ENCODE measurements at places on chromosomes 12 and 14.

- no peak for DNase-seq
- H3K4me1 ChIP-seq: no peaks in the 10 kb centered on the region
- H3K36me3 ChIP-seq: no peaks in the 10 kb centered on the region
Observed at GRCh38 chr12:76266797-76267196, 81.4 kb downstream of the BBS10 start.

DNA sequence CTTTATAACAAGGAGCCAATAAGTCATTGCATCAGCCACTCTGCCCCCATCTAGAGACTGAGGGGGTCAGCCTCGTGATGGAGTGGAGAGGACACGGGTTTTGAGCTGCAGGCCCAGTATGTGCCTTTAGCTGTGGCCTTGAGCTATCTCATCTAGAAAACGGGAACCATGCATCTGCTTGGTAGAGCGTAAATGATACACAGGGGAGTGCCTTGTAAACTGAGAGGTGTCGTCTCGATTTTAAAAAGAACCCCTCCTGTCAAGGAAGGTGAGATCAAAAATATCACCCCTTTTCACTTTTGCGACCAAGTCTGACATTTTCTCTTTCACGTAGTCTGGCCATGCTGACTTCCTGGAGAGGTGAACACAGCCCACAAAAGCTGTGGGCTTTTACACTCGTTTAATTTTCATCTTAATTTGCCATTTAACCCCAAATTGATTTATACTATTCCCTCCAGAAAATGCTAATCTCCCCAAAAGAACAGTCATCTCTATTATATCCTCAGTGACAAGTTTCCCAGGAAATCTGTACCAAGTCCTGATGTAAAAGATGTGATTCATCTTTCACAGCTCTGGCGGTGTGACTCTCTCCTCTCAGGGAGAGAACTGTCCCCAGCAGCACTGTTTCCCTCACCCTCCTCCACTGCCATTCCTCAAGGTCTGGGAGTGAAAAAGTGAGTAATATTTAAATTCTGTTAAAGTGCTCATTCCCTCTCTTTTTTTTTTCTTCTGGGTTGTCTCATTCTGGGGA, 30.6 kb downstream of the VCPKMT start:
- H3K27me3 ChIP-seq: no peaks in the 10 kb centered on the region
- H3K4me3 ChIP-seq: peak overlapping the region; percentile 6
- peaks cover 15% of the 10 kb centered on the region for H3K36me3 ChIP-seq

- H3K4me3 ChIP-seq: no peak overlapping the region
- DNase-seq: no peak
- H3K4me1 ChIP-seq: peaks cover 23% of the 10 kb centered on the region
- H3K36me3 ChIP-seq: no peaks in the 10 kb centered on the region
Observed at GRCh38 chr14:55448141-55448614, 7.8 kb upstream of the TBPL2 start.

GRCh38 chr12:47686645-47687240, 19.1 kb downstream of the RPAP3 start:
- H3K4me1 ChIP-seq: no peaks in the 10 kb centered on the region
- no peak for DNase-seq
- no peak overlapping the region for H3K27ac ChIP-seq
- H3K4me3 ChIP-seq: no peak overlapping the region
- H3K27me3 ChIP-seq: no peaks in the 10 kb centered on the region

- peaks cover 15% of the 10 kb centered on the region for H3K36me3 ChIP-seq
- DNase-seq: no peak
- H3K4me3 ChIP-seq: no peak overlapping the region
- H3K27me3 ChIP-seq: no peaks in the 10 kb centered on the region
- H3K4me1 ChIP-seq: no peaks in the 10 kb centered on the region
Observed at GRCh38 chr14:105214324-105214915, 33.3 kb upstream of the NUDT14 start.

- H3K4me3 ChIP-seq: no peak overlapping the region
- no peak overlapping the region for H3K27ac ChIP-seq
- no peaks in the 10 kb centered on the region for H3K27me3 ChIP-seq
- no peak for DNase-seq
Observed at GRCh38 chr14:66649498-66649897, 141.6 kb downstream of the GPHN start.

GRCh38 chr12:23446746-23447145, 502.7 kb downstream of the SOX5 start:
- H3K27ac ChIP-seq: no peak overlapping the region
- no peaks in the 10 kb centered on the region for H3K4me1 ChIP-seq
- no peaks in the 10 kb centered on the region for H3K27me3 ChIP-seq
- no peak overlapping the region for H3K4me3 ChIP-seq
- H3K36me3 ChIP-seq: no peaks in the 10 kb centered on the region

DNA sequence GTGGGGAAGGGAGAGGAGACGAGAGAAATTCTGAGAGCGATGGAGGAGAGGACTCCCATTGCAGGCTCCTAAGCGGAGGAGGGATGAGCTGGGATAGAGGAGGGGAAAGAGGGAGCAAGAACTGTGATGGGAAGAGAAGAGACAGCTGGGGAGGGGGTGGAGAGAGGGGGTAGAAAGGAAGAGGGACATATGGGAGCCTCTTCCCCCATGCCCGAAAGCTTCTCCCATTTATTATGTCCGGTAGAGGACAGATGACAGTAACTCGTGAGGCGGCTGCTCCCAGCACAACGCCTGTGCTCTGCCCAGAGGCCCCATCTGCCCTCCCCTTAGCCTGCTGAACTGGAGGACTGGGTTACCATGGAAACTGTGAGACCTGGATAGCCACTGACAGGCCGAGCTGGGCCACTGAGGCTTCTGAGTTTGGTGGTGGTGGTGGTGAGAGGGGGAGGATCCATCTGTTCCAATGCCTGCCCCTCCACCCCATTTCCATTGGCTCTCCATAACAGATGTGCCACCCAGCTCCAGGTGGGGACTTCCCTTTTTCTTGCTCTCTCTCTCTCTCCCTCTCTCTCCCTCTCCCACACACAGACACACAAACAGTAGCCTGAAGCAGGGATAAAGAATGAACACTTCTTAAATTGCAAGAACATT, 8.3 kb downstream of the CPNE6 start:
- H3K4me3 ChIP-seq: no peak overlapping the region
- H3K4me1 ChIP-seq: peaks cover 27% of the 10 kb centered on the region
- no peaks in the 10 kb centered on the region for H3K36me3 ChIP-seq
- no peak for DNase-seq

GRCh38 chr12:97767347-97767746, 304.7 kb downstream of the RMST start:
- no peak for DNase-seq
- no peak overlapping the region for H3K4me3 ChIP-seq
- no peaks in the 10 kb centered on the region for H3K4me1 ChIP-seq
- H3K27me3 ChIP-seq: no peaks in the 10 kb centered on the region
- H3K36me3 ChIP-seq: no peaks in the 10 kb centered on the region
- H3K27ac ChIP-seq: no peak overlapping the region

DNA sequence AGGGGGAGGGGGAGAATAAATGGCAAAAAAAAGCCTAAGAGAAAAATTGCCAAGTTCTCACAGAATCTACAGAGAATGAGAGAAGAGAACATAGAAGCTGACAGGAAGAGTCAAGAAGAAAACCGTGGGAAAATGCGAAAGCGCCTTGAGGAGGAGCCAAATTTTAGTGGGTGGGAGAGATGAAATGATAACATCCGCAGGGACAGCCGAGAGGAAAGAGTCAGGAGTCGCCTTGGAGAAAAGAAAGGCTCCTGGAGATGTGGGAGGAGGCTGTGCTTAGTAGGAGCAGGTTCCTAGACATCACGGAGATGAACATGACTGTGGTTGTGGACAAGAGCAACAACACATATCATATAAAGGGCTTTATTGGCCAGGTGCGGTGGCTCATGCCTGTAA, 49.4 kb downstream of the PHLDA1 start:
- no peak for DNase-seq
- no peaks in the 10 kb centered on the region for H3K36me3 ChIP-seq
- peaks cover 74% of the 10 kb centered on the region for H3K4me1 ChIP-seq
- H3K27ac ChIP-seq: no peak overlapping the region
- H3K4me3 ChIP-seq: no peak overlapping the region
- H3K27me3 ChIP-seq: no peaks in the 10 kb centered on the region

DNA sequence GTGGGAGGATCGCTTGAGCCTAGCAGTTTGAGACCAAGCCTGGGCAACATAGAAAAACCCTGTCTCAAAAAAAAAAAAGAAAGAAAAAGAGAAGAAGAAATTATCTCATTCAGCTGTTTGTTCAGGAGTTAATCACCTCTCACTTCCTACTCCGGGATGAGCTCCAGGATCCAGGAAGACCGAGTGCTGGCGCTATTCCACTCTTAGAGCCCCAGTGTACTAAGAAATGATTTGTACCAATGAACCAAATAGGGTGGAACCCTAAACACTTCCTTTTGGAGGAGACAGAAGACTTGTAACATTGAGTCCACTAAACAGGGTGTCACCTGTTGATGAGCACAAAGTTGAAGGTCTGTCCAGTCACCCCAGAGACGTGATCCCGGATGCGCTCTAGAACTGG, 3.6 kb downstream of the ALKBH2 start:
- H3K4me1 ChIP-seq: peaks cover 31% of the 10 kb centered on the region
- DNase-seq: no peak
- no peaks in the 10 kb centered on the region for H3K27me3 ChIP-seq

DNA sequence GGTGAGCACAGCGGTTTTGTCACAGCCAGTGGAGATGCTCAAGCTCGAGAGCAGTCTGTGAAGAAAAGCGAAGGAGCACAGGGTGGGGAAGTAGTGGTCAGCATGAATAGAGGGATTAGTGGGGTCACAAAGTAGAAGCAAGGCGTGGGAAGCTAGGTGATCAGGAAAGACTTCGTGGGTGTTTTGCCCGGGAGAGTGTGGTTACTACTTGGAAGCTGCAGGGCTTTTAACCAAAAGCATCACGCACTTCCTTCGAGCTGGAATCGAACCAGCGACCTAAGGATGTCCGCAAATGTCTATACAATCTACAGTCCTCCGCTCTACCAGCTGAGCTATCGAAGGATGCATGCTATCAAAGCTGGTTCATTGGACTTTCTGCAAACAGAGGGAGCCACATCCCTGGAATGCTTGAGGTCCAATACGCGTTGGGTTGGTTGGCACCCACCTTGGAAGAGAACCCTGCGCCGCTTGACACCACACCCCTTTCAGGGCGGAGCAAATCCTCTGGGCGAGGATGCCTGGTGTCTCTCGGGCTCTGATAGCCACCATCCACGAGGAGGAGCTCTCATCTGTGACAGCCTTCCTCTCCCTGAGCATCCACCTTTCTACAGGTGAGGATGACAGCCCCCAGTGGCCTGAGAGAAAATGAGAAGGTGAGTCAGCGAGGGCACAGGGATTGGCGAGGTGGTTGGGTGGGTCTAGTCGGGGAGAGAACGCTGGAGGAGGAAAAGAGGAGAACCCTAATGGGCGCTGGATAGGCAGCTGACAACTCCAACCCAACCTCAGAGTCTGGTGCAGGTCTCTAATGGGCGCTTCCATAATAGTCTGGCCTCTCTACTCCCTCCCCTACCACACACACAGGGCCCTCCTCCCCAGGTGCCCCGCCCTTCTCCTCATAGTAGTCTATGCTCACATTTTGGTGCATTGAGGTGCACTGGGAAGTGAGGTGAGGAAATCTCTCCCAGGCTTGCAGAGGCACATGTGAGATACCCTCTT, 16.0 kb upstream of the OR6S1 start:
- H3K4me3 ChIP-seq: no peak overlapping the region
- H3K27me3 ChIP-seq: peaks cover 46% of the 10 kb centered on the region
- H3K4me1 ChIP-seq: peaks cover 26% of the 10 kb centered on the region

- H3K4me3 ChIP-seq: no peak overlapping the region
- H3K27ac ChIP-seq: no peak overlapping the region
- DNase-seq: no peak
Observed at GRCh38 chr12:123897221-123897620, 75.4 kb downstream of the CCDC92 start.

GRCh38 chr12:123485756-123486155, 27.8 kb downstream of the SNRNP35 start:
- H3K27me3 ChIP-seq: no peaks in the 10 kb centered on the region
- H3K27ac ChIP-seq: no peak overlapping the region
- no peak for DNase-seq
- H3K36me3 ChIP-seq: no peaks in the 10 kb centered on the region
- H3K4me3 ChIP-seq: no peak overlapping the region

Data from activated T-helper 2 cell treated with anti-CD3 and anti-CD28 coated beads, Interferon-gamma antibody, Interleukin-2, Interleukin-4, amounts not matched to agents 10 μg/mL and 5 μg/mL and 100 μg/mL, durations not matched to agents 14 hours and 24 hours and 36 hours (primary cell).